ENCODE measurements at places on chromosomes 2 and 18.

DNA sequence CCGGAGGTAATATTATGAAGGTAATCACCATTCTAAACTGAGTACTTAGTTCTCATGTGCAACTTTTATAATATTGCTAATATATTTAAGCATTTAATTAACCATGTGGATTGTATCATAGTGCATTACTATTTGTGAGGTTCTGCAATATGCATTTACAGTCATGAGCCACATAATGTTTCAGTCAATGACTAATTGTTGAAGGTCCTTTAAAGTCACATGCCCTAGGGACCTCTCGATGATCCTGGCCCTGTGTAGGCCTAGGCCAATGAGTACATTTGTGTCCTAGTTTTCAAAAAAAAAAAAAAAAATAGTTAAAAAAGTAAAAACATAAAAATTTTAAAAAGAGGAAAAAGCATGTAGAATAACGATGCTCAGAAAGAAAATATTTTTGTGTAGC is 298.0 kb downstream of the DSEL start:
- DNase-seq, result no peak

GRCh38 chr2:218129458-218130135 is 3.8 kb downstream of the CXCR2 start:
- DNase-seq, result no peak

DNA sequence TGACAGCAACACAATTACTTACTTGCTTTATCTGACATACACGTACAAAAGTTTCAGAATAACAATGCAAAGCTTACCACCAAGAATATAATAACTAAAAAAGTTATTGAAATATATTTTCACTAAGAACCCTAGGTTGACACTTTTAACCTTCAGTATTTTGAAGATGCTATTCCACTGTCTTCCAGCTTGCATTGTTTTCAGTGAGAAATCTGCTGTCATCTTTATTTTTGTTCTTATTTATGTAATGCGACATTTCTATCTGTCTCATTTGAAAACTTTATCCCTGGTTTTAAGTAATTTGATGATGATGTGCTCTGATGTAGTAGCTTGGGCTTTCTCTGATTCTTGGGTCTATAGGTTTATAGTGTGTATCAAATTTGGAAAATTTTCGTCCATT is 165.0 kb upstream of the SMIM21 start:
- no peak for DNase-seq

DNA sequence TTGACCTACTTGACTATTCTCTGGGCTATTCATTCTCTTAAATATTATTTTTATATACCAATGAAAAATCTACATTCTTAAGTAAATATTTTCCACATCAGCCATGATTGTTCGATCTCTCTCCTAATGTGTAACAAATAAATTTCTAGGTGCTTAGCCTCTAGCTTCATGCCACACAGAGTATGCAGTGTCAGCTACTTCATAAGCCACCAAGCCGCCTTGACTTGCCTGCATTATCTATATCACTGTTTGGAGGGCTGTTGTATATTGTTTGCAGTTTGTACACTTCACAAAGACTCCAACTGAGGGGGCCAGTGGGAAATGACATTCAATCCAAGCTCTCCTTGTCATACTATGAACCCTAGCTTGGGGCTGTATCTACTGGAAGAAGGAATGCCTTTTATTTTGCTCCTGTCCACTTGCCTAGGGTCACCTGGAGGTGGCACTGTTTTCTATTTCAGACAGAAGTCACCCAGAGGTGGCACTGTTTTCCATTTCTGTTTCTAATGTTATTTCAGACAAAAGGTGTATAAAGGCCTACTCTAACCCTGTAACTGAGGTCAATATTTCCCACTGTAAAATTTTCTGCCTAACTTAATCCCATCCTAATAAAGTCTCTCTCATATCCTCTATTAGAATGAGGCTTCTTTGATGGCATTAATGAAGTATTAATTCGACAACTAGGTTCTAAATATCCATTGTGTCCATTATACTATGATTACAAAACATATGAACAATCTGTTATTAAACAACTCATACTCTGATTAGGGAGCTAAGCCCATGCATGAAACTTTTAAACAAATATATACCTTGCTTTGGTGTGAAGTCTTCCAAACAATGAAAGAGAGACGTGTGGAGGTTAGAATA is 36.4 kb downstream of the COL5A2 start:
- DNase-seq, result peak; percentile 51

- DNase-seq, result no peak
Measured at GRCh38 chr2:64213532-64214275, 69.5 kb upstream of the PELI1 start.

DNA sequence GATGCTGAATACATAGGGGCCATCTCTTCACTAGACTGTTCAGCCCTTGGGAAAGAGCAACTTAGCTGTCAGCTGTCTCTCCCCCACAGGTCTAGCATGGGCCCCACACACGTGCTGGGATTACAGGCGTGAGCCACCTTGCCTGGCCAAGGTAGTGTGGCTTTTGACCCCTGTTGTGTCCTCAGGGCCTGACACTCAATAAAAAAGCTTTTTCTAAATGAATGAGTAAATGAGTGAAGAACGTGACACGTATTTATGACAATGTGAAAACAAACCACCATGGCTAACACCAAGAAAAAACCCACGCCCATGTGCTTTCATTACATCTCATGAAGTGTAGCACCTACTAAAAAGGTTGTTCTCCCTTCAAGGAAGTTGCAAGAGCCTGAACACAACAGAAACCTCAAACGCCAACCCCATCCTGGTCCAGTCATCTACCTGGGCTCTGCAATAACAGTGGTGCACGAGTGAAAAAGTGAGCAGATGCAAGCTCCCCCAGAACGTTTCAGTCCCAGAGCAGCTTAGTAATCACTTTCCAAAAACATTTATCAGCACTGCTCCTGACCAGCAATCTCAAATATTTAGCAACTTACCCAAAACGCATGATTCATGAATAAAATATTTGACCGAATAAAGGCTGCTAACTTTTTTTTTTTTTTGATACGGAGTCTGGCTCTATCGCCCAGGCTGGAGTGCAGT is 3.4 kb downstream of the WDFY1 start:
- no peak for DNase-seq

GRCh38 chr2:24088821-24089359 is 4.3 kb upstream of the TP53I3 start:
- no peak for DNase-seq

DNA sequence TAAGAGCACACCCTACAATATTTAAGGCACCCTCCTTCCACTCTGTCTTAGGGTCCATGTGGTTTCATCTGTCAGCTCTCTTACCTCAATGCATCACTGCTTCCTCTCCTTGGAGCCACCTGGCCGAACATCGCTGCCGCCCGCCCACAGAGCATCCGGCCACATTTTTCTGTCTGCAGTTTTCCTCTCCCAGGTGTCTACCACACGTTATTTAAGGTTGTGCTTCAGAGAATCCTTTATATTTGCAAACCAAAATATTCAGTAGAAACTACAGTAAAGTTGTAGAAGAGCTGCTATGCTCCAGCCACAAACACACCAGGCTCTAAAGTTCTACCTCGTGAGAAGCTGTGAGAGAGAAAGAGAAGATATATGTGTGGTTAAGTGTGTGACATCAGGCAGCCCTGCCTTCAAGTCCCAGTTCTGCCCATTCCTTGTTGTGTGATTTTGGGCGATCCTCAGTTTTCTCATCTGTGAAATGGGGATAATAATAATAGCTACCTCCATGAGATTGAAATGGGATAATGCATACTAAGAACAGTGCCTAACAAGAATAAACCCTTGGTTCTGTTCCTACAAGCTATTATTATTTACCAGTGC is 4.9 kb upstream of the STK17B start:
- DNase-seq, result no peak

- no peak for DNase-seq
Measured at GRCh38 chr18:61079714-61080113, 253.5 kb upstream of the CDH20 start.

DNA sequence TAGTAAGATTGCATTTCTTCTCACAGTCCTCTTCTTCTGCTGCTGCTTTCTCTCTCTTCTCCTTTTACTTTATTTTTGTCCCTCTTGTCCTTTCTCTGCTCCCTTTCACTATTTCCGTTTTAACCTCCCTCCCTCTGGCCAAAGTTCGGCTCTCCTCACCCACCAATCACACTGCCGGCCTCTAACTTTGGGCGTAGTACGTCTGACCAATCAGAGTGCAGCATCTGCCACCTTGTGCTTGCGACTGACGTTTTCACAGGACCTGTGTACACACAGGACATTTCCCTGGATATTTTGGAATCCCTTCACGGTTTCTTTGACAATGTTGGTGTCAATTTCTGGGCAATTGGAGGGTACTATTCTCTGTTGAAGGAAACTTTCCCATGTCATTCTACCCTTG is 22.6 kb upstream of the ICOS start:
- DNase-seq, result no peak

DNA sequence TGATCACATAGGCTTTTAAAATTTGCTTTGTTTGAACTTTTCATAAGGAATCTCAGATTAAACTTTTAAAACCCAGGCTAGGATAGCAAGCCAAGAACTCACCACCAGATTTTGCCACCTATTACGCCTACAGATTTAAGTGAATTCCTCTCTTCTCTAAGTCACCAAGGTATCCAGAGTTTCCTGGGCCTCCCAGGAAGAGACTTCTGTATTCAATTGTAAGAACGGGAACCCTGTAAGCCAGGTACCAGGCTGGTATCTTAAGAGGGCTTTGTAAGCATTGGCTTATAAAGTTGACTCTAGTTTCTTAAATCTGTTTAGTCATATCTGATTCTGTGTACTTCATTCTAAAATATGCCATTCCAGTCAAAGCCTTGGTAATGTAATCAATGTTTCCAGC is 285.1 kb downstream of the MBD5 start:
- DNase-seq, result no peak

GRCh38 chr2:183522489-183523266 is 398.4 kb downstream of the NUP35 start:
- DNase-seq, result no peak

- no peak for DNase-seq
Measured at GRCh38 chr18:33706391-33706790, 128.4 kb downstream of the ASXL3 start.

GRCh38 chr2:109457366-109457765 is 156.4 kb downstream of the SEPTIN10 start:
- no peak for DNase-seq

Measured in HEK293T (cell line).